ENCODE measurements at places on chromosomes 1 and 21.

- DNase-seq, result no peak
Measured at GRCh38 chr1:198856601-198857000, 217.8 kb downstream of the PTPRC start.

DNA sequence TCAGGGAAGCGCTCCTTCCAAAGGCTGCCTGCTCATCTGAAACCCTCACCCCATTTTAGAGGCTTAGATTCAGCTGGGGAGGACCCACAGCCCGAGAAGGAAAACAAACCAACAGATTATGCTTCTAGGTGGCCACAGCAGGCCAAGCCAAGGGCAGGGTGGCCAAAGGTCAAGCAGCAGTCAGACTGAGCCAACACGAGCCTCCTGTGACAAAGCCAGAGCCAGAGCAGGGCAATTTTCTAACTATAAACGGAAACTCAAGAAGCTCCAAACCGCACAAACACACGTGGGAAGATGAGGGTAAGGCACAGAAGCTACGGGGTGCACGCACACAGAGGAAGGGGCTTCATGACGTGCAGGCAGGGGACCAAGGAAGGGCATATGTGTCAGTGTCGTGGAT, 64.1 kb downstream of the PLEKHA6 start:
- DNase-seq, result no peak

GRCh38 chr1:51444534-51445192, 74.4 kb downstream of the EPS15 start:
- no peak for DNase-seq

DNA sequence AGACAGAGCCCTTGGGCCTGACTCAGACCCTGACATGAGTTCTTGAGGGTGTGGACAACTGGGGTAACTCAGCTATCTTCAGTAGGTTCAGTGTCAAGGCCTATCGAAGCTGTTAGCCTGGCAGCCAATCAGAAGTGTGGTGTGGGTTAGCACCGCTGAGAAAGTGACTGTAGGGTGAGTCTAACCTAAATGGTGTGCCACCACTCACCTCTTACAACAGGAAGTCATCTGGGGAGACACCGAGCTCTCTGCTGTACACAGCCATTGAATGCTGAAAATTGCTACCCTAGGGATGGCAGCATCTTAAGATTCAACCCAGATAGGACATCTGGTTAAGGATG, 44.6 kb downstream of the RASSF5 start:
- peak; percentile 93 for DNase-seq

DNA sequence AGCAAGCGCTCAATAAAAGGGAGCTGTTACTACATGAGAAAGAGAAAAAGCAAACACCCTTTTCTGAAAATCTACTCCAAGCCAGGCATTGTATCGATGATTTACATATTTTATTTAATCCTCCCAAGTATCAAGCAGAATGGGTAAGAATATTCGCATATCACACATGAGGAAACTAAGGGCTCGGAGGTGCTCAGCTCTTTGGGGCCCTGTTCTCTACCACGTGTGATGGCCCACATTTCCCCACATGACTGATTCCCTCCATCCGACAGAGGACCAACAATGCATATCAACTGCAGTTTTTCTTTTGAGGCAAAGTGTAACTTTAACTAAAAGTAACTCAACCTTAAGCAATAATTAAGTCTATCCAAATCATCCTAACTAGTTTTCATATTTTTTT, 8.2 kb downstream of the ERI3 start:
- DNase-seq, result no peak

- no peak for DNase-seq
Measured at GRCh38 chr1:233182587-233182986, 112.9 kb downstream of the PCNX2 start.

GRCh38 chr1:207034208-207034607, 1.7 kb upstream of the C1orf116 start:
- DNase-seq, result no peak

DNA sequence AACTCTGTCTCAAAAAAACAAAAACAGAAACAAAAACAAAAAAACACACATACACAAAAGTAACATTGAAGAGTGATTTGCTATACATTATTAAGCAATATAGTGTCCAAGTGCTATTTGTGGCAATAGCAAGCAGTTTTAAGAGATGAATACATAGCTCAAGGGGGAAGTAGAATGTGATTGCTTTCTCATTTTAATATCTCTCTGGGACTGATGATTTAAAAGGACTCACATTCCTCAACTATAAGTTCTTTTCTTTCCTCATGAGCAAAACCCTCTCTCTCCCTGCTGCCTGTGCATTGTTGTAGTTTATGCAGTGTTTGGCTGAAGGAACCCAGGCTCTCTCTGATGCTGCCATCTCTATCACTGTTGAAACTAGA, 47.0 kb upstream of the CSF1 start:
- DNase-seq, result no peak

- no peak for DNase-seq
Measured at GRCh38 chr1:1437904-1438376, 2.5 kb downstream of the VWA1 start.

- no peak for DNase-seq
Measured at GRCh38 chr1:223022641-223023473, 120.2 kb downstream of the TLR5 start.

GRCh38 chr1:202101184-202101583, 21.5 kb upstream of the GPR37L1 start:
- no peak for DNase-seq

- no peak for DNase-seq
Measured at GRCh38 chr1:14924455-14925331, 228.9 kb upstream of the TMEM51 start.

DNA sequence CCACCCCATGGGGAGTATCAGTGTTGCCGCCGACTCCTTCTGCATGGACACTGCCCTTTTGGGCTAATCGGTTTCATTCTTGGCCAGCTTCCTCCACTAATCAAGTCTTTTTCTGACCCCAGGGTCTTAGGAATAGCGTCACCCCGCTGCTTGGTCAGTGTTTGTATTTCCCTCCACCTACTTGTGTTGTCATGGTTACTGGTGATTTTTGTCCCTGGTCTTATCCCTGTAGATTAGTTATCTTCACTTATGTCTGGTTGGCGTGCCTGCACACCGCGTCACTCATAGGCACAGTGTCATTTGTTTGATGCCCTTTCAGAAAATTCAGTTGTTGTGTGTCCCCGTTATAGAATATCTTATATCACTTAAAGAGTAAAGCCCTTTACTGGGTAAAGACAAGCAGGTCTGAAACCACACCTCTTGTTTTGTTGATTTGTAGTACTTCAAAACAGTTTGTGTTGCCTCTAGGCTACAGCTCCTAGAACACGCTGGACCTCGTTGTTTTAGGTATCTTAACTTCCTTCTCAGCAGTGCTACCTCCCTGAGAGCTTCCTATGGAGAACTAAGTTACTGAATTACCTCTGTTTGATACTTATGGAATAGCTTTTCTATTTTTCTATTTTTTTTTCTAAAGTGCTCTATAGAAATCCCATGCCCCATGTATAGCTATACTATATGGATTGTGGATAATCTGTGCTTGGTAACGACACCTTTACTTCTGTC, 868 bp downstream of the PPP1R12B start:
- peak; percentile 44 for DNase-seq

- no peak for DNase-seq
Measured at GRCh38 chr1:54736685-54737084, 21.0 kb downstream of the TTC4 start.

GRCh38 chr1:242146652-242147051, 147.8 kb upstream of the MAP1LC3C start:
- DNase-seq, result no peak

GRCh38 chr1:52658795-52659194, 25.8 kb downstream of the SHISAL2A start:
- DNase-seq, result no peak

GRCh38 chr21:38918607-38919346, 113.0 kb downstream of the ETS2 start:
- DNase-seq, result no peak

GRCh38 chr1:54853793-54854370, 33.1 kb downstream of the DHCR24 start:
- no peak for DNase-seq

- DNase-seq, result no peak
Measured at GRCh38 chr1:112464501-112464900, 44.3 kb upstream of the WNT2B start.

DNA sequence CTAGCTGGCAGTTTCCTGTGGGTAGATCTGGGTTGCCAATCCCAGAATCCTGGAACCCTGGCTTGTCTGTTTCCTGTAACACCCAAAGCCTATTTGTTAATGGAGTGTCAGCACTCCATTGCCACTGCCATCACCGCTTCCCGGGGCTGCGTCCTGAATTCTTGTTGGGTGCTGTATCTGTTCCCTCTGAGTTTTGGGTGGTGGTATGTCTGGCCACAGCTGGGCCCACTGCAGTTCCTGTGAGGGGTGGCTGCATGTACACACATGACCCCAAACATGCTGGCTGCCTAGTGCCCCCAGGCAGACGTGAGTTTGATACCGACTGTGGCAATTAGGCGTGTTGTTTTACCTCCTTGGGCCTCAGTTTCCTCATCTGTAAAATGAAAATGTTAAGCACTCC, 29.3 kb downstream of the NAV1 start:
- no peak for DNase-seq

DNA sequence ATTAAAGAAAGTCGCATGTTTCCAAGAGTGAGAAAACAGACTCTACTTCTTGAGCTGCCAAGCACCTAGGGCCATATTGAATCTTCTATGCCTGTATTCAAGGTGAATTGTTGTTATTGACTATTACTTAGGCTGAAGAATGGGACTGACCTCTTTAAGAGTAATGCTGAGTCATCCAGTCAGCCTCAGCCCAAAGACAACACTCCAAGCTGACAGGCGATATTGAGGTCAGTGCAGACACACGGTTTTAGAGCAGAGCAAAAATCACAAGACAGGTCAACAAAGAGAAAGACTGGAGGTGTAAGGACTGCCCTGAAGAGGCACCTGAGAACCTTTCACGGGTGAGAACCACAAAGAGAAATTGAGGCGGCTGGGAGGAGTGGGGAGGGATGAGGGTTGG, 146.9 kb downstream of the MIS18A start:
- no peak for DNase-seq

DNA sequence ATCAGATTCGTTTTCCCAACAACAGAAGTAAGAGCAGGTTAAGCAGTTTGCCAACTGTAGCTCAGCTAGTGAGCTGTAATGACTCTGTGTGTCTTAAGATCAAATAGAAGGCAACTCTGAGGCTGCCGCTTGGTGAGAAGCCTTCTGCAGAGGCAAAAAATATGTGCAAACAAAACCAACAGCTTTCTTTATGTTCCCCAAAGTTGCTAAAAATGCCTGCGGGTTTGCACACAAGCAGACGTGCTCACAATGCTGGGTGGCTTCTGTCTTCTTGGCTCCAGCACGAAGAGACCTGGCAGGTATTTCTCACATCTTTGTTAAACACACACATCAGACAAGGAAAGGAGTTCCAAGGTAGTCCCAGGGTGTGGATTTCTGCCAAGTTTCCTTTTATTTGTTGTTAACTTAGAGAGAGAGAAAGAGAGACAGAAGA, 158.9 kb upstream of the JUN start:
- peak; percentile 40 for DNase-seq

DNA sequence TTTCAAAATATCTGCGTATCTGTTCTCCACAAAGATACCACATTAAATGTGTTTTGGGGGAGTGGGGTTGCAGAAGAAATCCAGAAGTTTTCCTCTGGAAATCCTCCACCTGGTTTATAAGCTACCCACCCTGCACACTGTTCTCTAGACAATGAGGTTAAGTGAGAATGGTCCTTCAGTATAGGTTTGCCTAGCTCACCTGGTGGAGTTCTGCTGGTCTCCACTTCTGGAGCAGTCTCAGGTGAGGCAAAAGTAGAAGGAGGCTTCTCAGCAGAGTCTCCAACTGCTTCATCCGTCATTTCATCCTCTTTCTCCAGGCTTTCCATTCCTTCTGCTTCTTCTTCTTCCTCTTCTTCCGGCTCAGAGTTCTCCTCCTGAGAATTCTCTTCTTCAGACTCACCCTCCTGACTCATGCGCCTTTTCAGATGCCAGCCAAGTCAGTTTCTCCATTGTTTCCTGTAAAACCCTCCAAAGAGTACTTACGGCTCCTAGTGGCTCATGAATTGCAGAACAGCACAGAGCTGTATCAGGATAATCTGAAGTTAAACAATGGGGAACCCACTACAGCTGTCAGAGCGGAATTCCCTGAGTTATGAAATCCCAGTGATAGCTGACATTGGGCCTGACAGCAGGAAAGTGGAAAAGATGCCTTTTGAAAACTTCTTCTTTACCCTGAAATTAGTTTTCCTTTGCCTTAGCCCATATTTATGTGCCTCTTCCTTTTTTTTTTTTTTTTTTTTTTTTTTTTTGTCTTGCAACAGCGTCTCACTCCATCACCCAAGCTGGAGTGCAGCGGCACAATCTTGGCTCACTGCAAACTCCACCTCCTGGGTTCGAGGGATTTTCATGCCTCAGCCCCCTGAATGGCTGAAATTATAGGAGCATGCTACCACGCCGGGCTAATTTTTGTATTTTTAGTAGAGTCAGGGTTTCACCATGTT, 38.5 kb downstream of the MSTO1 start:
- no peak for DNase-seq

DNA sequence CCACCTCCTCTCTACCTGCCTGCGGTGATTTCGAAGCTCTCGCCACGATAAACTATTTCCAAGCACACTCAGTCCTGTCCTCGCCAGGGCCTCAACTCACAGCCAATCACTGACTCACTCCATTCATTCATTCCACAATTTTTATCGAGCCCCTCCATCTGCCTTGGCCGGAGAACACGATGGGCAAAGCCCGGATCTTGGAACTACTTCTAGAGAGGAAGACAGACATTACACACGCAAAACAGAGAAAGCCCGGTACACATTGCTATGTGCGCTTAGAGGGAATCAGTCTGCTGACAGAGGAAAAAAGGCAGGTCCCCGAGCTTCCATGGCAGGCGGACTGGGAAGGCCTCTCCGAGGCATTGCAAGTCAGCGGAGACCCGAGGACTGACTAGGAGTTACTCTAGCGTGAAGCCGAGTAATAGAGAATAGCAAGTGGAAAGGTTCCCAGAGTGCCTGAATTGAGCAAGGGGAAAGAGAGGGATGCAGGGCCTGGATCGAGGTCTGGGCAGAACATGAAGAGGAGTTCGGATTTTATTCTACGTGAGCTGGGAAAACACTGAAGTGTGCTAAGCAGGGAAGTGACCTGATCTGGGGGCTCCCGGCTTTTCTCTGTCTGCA, 54.2 kb upstream of the DNAJC6 start:
- DNase-seq, result no peak

- DNase-seq, result no peak
Measured at GRCh38 chr1:66999640-67000400, 54.1 kb downstream of the SLC35D1 start.

DNA sequence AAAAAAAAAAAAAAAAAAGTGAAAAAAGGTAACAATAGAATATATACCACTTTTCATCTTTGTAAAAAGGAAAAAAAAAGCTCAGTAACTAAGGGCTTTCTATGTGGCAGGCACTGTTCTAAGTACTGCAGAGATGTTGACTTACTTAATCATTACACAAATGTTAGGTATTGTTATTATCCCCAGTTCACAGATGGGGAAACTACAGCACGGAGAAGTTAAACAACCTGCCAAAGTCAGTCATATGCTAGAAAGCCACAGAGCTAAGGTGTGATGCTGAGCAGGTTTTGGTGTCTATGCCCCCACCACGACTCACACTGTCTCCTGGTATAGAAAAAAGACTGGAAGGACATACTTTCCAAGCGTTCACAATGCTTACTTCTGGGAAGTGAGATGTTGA, 6.6 kb upstream of the PNRC2 start:
- no peak for DNase-seq

GRCh38 chr1:112298558-112298957, 97.5 kb upstream of the CTTNBP2NL start:
- peak; percentile 43 for DNase-seq

- DNase-seq, result no peak
Measured at GRCh38 chr1:185916861-185917260, 182.7 kb downstream of the HMCN1 start.

Data from activated CD8-positive, alpha-beta memory T cell treated with anti-CD3 and anti-CD28 coated beads, Interleukin-2, amount 10 ng/mL, durations not matched to agents 7 days and 5 days (primary cell).